ENCODE measurements at places on chromosomes 12 and 14.

- DNase-seq, result no peak
These were observed 132.9 kb upstream of the DIO2 start for GRCh38 chr14:80344208-80344607.

- DNase-seq, result no peak
These were observed 7.9 kb upstream of the AK7 start for GRCh38 chr14:96384053-96384452.

DNA sequence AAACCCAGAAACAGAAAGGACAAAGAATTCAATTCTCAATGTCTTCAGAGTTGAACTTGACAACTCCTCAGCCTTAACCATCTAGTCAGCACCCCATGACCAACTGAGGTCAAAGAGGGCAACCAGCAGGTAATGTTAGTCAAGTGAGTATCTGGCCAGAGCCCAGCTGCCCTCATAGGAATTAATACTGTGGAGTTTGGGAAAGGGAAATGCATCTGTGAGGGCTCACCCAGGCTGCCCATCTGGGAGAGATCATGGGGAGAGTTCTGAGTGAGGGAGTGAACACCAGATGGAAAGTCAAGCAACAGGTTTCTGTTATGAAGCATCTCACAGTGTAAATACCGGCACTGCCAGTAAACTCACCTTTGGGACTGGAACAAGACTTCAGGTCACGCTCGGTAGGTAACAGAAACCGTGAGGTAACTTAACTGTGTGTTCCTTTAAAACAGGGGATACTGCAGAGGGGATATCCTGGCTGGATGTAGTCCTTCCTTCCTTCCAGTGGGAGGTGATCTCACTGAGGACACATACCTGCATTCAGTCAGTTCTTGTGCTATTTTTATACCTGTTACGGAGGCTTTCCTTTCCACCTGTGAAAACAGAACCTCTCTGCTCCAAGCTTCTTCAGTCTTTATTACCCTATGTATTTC is 94.4 kb downstream of the DAD1 start:
- DNase-seq, result no peak

GRCh38 chr14:72904840-72905561 is 11.1 kb upstream of the DPF3 start:
- DNase-seq, result no peak

GRCh38 chr14:50961605-50962221 is 17.4 kb upstream of the PYGL start:
- no peak for DNase-seq

- DNase-seq, result no peak
These were observed 79.4 kb upstream of the OTX2 start for GRCh38 chr14:56889705-56890104.

DNA sequence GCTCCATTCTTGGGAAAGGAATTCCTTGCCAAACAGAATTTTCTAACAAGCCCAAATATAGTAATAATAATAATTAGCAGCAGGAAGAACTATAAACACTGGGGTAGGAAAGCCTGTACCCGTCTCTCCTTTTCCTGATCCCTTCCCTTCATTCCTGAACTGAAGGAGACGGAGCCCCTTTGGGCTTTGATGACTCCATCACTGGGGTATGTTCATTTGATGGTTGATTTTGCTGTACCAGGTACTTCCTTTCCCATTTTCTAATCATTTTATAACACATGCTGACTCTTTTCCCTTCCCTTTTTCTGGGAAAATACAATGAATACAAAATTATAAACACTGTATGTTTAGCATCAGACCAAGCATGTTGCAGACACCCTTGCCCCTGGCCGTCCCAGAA is 3.6 kb upstream of the RCOR1 start:
- DNase-seq, result no peak

DNA sequence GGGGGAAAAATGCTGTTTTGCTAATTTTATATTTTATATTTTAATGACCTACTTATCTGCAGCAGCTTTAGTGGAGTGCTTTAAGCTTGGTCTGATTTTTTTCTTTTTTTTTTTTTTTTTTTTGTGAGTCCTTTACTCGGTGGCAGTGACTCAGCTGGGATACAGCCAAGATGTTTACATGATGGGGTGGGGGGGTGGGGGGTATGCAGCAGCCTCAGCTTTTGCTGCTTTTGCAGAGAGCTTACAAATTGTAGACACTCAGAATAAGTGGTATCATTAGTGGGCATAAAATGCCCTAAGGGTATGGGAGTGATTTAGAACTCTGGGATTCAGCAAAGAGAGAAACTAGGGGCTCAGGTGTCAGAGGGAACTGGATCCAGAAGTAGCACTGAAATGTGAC is 38.2 kb upstream of the ARHGAP5 start:
- no peak for DNase-seq

- DNase-seq, result no peak
These were observed 170.0 kb upstream of the RMST start for GRCh38 chr12:97292588-97292987.

DNA sequence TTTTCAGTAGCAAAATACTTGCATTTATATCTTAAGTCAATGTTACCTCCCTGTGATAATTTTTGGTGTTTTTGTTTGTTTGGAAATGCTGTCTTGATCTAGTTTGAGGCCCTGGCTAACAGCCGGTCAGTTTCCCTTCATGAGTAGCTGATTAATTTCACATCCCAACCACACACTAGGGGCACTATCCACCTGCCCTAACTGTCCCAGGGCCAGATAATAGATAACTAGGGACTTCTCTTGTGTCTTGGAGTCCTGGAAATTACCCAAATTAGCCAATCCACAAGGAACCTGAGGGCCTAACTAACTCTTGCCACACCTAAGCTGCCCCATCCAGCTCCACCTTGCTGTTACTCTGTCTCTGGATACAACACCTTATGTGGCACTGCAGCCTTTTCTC is 399.9 kb downstream of the FOXG1 start:
- DNase-seq, result no peak

GRCh38 chr14:69483765-69484443 is 624 bp upstream of the PLEKHD1 start:
- DNase-seq, result no peak

GRCh38 chr12:77723308-77723707 is 107.4 kb upstream of the NAV3 start:
- no peak for DNase-seq

DNA sequence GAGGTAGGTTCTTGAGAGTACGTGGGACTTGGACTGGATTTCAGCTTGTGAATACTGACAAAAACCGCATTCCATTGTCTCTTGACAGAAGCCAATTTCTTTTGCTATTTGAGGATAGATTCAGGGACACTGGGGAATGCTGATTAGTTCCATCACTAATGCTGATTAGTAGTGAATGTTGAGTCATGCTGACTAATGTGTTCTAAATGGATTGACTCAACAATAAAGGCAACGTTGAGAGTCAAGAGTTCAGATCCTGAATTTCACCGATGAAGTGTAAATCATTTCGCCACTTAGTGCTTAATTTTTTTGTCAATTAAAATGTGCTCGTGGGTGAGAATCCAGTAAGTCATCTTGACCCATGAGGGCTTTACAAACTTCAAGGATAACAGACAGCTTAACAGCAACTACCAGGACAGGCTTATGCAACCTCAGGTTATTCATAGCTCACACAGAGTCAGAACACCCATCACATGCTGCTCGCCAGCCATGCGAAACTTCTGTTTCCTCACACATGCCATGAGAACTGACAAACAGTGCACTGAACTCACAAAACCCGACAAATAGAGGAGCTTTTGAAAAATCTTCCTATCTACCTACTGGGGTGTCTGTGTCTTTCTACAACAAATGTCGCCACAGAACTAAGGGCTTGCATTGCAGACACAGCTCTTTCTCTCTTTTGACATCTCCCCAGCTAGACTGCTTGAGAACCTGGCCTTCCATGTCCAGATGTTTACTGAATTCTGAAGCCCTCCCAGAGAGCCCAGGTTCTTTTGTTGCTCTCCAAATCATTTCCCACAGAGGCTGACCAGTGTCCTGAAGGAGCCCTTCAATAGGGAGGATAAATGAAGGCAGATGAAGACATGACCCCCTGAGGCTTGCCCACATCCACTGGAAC is 316.4 kb downstream of the ZFP36L1 start:
- DNase-seq, result no peak

DNA sequence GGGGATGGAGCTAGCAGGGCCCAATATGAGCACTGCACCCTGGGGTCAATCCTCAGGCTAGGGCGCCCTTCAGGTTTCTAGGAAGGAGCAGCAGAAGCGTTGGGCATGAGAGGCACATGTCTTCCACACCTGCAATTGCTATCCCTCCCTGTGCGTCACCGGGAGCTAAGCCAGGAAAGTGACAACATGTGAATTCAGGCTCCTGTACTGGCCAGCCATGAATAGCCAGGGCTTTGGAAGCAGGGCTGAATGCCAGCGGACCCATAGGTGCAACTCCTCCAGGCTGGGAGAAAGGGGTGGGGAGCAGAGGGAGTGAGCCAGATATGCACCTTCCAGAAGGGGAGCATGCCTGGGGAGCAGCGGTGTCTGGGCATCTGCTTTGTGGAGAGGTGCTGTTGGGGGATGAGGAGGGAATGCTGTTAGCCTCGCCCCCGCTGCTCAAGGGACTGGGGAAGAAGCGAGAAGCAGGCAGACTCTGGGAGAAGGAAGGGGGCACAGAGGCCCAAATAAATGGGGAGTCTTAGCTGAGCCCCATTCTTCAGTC is 6.1 kb downstream of the HOXC5 start:
- no peak for DNase-seq

GRCh38 chr14:79586416-79586815 is 624.9 kb downstream of the DIO2 start:
- no peak for DNase-seq

DNA sequence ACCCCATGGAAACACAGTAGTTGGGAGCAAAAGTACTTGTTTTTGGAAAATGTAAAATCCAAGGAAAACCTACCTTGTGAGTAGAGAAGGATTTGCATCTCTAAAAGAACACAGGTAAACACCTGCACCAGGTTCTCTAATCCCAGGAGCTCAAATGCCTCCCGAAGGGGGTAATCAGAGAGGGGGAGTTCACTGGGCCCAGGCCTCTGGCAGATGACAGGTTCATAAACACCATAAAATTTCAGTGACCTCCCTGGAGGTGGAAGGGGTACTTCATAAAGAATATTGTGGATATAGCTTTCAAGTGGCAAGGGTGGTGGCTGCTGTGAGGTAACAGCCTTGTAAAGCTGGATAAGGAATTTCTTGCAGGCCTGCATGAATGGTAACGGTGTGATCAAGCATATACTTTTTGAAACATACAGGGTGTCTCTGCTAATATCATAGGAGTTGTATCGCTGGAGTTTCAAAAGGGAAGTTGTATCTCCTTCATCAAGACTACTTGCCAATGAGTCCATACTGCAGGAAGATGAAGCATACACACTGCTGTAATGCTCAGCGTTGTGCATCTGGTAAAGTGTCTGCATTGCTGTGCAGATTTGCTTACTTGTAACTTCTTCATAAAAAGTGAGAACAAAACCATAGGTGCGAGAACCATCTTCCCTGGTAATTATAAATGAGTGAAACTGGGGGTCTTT is 111.3 kb downstream of the DENND5B start:
- no peak for DNase-seq

All from CD4-positive, alpha-beta T cell (primary cell).